ENCODE measurements at places on chromosomes 16 and 17.

GRCh38 chr16:56669840-56670619 lies 416 bp downstream of the MT1H start:
- no peak for DNase-seq

DNA sequence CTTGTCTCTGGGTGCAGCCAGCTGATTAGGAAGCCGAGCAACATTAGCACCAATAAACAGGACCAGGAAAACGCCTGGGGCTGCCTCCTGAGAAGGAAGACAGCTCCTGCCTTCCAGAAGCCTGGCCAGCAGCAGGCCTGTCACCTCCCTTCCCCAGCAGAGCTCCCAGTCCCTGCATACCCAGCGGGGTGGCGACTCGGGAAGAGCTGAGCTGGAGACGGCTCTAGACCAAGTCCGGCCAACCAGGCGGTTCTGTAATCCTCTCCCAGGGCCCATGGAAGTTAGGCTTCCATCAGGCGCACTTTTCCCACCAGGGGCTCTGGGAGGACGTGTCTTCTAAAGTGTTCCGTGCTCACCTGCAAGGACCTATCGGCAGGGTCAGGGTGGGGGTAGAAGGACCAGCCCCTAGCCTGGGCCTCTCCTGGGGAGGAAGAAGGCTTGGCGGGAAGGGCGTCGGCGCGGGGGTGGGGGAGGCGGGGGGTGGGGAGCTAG lies 12.0 kb upstream of the CLUH start:
- DNase-seq: no peak

GRCh38 chr16:47311738-47312505 lies 148.9 kb downstream of the ITFG1 start:
- DNase-seq: no peak

DNA sequence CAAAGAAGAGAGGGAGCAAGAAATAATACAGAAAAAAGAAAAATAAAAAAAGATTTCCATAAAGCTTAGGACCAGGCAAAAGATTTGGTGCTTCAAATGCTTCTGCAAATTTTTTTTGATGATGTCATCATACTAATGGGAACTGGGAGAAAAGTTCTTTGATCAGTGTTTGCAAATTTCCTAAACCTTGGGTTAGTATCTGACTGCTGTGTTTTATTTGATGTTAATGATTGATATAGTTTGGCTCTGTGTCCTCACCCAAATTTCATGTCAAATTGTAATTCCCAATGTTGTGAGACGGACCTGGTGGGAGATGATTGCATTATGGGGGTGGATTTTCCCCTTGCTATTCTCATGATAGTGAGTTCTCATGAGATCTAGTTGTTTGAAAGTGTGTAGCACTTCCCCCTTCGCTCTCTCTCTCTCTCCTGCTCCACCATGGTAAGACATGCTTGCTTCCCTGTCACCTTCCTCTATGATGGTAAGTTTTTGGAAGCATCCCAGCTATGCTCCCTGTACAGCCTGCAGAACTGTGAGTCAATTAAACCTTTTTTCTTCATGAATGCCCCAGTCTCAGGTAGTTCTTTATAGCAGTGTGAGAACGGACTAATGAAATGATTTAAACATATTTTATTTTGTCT lies 72.6 kb downstream of the TMEM100 start:
- DNase-seq: no peak

- DNase-seq: no peak
Measured at GRCh38 chr16:17747081-17747756, 276.5 kb upstream of the XYLT1 start.

GRCh38 chr17:17724307-17725010 lies 43.2 kb downstream of the RAI1 start:
- DNase-seq: no peak

GRCh38 chr17:32525122-32525521 lies 38.3 kb downstream of the CDK5R1 start:
- no peak for DNase-seq

GRCh38 chr16:3695610-3696369 lies 21.5 kb downstream of the TRAP1 start:
- no peak for DNase-seq

GRCh38 chr17:73614256-73614655 lies 30.0 kb downstream of the SDK2 start:
- DNase-seq: no peak

DNA sequence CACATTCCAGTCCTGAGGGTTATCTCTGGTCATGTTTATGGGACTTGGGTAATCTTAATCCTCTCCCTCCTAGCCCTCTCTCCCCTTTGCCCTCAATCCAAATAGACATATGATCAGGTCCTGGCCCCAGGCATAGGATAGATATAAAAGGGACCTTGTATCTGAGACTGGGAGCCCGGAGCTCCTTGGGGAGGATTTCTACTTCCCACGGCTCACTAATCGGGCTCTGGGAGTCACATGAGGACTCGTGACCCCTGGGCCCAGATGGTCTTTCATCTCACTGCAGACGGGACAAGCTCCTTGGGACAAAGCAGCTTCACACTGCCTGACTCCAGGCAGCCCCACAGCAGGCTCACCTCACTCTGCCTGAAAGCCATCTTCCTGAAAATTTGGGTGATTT lies 57.8 kb upstream of the LYRM9 start:
- DNase-seq: no peak

GRCh38 chr17:77474292-77474988 lies 333.7 kb downstream of the SEC14L1 start:
- DNase-seq: no peak

- DNase-seq: no peak
Measured at GRCh38 chr16:47694543-47694942, 233.4 kb downstream of the PHKB start.

DNA sequence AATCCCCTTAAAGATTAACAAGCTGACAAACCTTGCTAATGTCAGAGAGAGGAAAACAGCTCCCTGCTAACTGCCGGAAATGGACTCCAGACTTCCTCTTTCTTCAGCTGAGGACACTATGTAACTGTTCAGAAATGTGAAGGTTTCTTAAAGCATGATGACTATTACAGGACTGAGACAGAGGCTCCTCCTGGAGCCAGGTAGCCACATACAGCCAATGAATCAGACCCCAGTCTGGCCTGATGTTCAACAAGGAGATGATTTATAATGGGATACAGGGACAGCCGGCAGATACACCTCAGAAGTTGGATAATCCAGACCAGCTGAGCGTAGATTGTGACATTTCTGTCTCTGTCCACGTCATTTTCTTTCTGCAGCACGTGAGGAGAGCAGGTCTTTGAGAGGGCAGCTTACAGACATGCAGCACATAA lies 216.2 kb downstream of the HS3ST3A1 start:
- DNase-seq: no peak

DNA sequence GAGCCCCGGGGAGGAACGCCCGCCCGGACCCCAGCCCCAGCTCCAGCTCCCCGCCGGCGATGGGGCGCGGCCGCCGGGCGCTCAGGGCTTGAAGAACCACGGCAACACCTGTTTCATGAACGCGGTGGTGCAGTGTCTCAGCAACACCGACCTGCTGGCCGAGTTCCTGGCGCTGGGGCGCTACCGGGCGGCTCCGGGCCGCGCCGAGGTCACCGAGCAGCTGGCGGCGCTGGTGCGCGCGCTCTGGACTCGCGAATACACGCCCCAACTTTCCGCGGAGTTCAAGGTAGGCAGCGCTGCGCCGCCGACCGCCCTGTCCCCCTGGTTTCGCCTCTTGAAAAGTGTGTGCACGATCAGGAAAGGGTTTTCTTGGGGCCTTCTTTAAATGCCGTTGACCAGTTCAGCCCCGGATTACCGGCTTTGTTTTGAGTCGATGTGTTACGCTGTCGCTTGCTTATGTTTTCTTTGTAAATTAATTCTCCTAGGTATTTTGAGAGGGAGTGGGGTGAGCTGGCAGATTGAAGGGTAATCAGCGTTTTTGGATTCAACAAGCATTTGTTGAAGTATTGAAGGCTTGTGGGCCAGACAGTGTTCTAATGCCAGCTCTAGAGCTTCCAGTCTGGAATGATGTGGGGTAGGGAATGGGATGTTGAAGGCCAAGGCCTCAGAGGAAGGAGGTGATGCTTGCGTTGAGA lies 681 bp downstream of the USP43 start:
- no peak for DNase-seq

GRCh38 chr16:8512941-8513624 lies 77.2 kb downstream of the TMEM114 start:
- DNase-seq: no peak

GRCh38 chr16:20675488-20676267 lies 21.8 kb downstream of the ACSM1 start:
- peak; percentile 5 for DNase-seq

- no peak for DNase-seq
Measured at GRCh38 chr17:48579760-48580554, 1.8 kb upstream of the HOXB4 start.

DNA sequence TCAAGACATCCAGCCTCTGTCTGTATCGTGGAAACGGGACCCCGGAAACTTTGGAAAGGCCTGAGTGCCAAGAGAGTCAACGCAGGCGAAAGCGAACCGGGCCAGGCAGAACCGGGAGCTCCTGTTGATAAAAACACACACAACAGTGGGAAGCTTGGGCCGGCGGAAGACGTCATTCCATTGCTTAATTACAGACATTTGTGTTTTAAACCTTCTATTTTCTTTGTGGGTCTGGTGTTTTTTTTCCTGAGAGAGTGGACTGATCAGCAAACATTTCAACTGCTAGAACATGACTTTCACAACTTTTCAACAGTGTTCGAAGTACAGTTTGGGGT lies 878 bp upstream of the RNF157 start:
- DNase-seq: no peak

- DNase-seq: no peak
Measured at GRCh38 chr16:58107228-58107627, 22.0 kb downstream of the CFAP20 start.

GRCh38 chr17:76969598-76970172 lies 101.5 kb downstream of the MGAT5B start:
- no peak for DNase-seq

- DNase-seq: no peak
Measured at GRCh38 chr17:43734376-43734775, 24.2 kb downstream of the SOST start.

DNA sequence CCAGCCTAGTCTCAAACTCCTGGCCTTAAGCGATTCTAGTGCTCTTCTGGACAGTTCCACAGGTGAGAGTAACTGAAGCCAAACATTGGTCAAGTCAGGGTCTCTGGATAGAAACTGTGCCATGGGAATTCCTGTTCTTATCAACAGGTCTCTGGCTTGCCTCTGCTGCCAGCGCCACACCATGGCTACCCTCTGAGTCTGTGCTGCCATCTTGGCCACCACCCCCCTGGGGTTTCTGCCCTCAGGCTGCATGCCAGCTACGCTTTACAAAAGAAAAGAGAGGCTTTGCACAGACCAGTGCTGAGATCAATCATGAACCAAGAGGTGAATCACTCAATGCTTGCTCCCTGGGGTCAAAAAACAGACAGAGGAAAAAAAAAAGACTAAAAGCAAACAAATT lies 24.4 kb upstream of the CREBBP start:
- DNase-seq: no peak

GRCh38 chr17:74430706-74431567 lies 951 bp upstream of the GPRC5C start:
- DNase-seq: no peak

- peak; percentile 56 for DNase-seq
Measured at GRCh38 chr17:44354582-44355561, 8.8 kb downstream of the FAM171A2 start.

GRCh38 chr17:36696805-36697204 lies 95.4 kb downstream of the MRM1 start:
- DNase-seq: no peak

- no peak for DNase-seq
Measured at GRCh38 chr17:50632637-50633036, 2.0 kb upstream of the ABCC3 start.

- no peak for DNase-seq
Measured at GRCh38 chr16:10169904-10170410, 12.3 kb downstream of the GRIN2A start.

GRCh38 chr16:52963212-52963854 lies 89.4 kb downstream of the CHD9NB start:
- no peak for DNase-seq

GRCh38 chr16:19722981-19723380 lies 4.9 kb downstream of the IQCK start:
- DNase-seq: no peak

DNA sequence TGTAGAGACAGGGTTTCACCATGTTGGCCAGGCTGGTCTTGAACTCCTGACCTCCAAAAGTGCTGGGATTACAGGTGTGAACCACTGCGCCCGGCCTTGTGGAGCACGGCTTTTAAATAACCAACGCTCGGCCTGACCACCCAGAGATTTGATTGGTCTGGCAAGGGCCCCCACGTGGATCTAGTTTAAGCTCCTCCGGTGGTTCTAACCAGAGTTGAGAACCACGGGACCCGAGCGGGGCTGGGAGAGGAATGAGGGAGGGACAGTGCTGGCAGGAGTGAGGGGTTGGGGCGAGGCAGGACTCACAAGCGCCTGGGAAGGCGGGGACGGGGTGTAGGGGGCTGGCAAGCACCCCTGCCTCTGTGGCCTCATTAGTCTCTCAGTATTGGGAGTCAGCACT lies 3.0 kb downstream of the NLRC3 start:
- no peak for DNase-seq

GRCh38 chr16:2768403-2769089 lies 8.5 kb downstream of the ELOB start:
- DNase-seq: no peak

DNA sequence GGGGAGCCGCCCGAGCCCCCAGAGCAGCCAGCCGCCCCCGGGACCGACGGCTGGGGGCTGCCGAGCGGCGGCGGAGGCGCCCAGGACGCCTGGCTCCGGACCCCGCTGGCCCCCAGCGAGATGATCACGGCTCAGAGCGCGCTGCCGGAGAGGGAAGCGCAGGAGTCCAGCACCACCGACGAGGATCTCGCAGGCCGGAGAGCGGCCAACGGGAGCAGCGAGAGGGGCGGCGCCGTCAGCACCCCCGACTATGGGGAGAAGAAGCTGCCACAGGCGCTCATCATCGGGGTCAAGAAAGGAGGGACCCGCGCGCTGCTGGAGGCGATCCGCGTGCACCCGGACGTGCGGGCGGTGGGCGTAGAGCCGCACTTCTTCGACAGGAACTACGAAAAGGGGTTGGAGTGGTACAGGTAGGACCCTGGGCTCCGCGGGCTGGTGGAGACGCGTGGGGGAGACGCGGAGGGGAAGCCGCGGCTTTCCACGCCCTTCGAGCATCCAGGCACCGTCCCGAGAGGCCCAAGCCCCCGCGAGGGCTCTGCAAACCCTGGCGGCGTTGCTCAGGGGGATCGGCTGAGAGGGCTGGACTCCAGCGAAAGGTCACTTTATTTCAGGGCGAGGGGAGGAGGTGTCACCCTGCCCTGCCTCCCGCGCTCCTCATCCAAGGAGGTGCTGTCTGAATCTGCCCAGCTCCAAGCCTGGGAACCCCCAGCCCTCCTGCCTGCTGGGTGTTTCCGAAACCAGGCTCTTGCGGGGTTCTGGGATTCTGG lies 1.2 kb downstream of the HS3ST4 start:
- no peak for DNase-seq

All from activated CD8-positive, alpha-beta memory T cell treated with anti-CD3 and anti-CD28 coated beads for 1 hour (primary cell).